Activated T-helper 1 cell treated with Interleukin-2 at 50 U/mL for 16 hours (primary cell): ENCODE measurements at places on chromosomes 6 and 20.

DNA sequence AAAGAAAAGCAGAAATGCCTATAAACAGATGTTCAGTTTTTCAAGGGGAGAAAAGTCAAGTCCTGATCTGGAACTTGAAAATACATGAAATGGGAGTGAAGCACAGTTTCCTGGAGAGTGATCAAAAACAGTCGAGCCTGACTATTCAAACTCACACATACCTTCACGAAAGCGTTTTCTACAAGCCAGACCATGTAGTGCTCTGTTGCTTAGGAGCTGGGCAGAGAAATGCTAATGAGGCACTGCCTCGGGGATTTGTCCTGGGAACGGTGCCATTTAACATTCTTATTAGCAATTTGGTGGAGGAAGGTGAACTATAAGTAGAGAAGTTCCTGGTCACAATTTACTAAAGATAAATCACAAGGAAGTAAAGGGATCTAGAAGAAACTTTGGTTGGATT is 5.9 kb downstream of the NHSL1 start:
- no peak for DNase-seq

DNA sequence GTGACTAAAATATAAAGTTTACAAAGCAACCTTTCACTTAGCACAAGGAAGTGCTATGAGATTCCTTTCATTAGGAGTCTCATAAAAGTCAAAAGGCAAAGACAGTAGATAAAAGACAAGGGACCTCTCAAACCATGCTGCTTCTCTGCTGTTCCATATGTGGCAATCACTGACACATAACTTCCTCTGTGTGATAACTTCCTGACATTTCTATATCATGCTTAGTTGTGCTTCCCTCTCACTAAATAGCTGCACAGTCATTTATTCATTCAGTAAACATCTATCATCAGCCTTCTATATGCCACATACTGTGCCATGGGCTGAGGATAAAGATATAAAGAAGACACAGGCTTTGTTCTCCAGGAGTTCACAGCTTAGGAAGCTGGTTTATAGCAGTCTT is 214.8 kb upstream of the GRIK2 start:
- no peak for DNase-seq

- no peak for DNase-seq
Measured at GRCh38 chr20:16760431-16761304, 12.5 kb downstream of the OTOR start.

GRCh38 chr6:75337835-75338580 is 53.4 kb upstream of the TMEM30A start:
- DNase-seq: no peak

GRCh38 chr6:35586542-35586941 is 73.8 kb upstream of the TULP1 start:
- DNase-seq: no peak

GRCh38 chr6:149680503-149680902 is 32.0 kb upstream of the KATNA1 start:
- no peak for DNase-seq

DNA sequence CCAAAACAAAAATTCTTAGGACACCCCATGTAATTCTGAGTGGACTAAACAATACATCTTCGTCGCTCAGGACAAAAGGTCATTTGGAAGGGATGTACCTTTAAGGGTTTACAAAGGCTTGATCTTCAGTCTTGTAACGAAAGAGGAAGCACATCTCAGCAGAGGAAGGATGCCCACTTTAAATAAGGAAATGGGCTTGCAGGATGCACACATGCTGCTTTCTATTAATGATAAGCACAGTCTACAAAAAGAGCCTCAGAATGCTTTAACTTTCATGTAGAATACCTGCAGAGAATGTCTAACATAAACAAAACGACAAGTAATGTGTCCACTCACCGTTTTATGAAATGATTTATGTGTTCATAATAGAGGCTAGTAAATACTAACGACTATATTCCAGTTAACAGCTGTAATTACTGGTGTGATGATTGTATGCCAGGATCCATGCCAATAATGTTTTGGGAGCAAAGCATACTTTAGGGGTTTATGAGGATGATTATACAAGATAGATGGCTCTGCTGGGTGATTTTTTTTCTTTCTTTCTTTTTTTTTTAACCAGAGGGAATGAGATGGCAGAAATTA is 216.9 kb downstream of the GMDS start:
- no peak for DNase-seq

- DNase-seq: no peak
Measured at GRCh38 chr6:125749865-125750691, 646 bp downstream of the HEY2 start.

DNA sequence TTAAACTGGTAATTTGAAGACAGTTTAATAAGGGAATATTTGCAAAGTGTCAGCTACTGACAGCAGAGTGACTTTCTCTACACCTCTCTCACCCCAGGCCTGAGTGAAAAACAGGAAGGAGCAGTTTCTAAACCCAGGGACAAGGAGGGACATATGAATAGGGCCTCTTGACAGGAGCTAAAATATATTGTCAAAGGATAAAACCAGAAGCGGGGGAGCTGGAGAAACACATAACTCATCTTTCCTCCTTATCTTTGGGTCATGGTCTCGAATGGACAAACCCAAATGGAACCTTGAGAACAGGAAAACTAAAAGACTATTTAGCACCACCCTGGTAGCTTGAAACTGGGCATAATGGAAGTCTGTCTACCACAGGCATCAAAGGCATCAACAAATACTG is 197.5 kb upstream of the FOXA2 start:
- no peak for DNase-seq

- no peak for DNase-seq
Measured at GRCh38 chr20:15345287-15345686, 1007.9 kb upstream of the FLRT3 start.

DNA sequence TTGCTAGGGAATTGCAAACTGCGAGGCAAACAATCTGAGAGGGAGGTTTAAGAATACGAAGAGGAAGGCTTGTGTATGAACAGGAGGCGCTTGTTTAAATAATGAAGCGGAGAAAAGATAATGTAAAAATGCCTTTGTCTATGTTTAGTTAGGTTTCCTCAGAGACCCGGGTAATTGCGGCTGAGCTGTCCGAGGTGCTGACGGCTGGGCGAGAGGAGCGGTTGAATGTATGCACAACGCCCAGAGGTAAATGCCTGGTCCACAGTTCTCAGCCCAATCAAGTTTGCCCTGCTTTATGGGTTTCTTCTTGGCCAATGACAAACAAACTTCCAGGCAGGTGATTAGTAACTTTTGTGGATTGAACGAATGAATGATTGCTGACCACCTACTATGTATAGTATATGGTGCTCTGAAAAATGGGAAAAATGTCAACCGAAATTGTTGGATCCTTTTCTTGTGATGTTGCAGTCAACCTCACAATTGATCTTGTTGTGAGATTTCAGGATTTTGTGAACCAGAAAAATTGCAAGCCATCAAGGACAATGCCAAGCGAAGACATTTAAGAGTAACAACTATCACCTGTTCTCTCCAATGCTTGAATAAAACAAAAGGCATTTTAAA is 38.3 kb upstream of the SLC32A1 start:
- no peak for DNase-seq

- DNase-seq: no peak
Measured at GRCh38 chr6:79269877-79270276, 35.4 kb upstream of the HMGN3 start.

- DNase-seq: no peak
Measured at GRCh38 chr6:44576132-44576631, 188.7 kb downstream of the CDC5L start.

DNA sequence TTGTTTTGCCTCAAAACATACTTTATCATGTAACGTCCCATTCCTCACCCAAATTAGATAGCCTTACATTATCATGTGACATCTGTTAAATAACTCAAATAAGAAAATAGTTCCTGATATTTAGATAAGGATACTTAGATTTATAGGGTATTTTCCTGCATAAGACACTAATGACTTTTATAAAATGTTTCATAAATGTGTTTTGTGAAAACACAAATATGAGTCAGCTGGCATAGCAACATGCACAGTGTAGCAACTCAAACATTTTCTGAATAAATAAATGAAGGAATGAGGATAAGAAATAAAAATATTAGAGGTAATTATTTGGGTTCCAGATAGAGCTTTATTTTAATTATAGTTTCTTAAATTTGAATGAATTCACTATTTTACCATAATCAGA is 460.4 kb upstream of the PLCB4 start:
- DNase-seq: no peak

- DNase-seq: no peak
Measured at GRCh38 chr20:1118004-1118335, 432 bp upstream of the PSMF1 start.

GRCh38 chr6:138248878-138249277 is 30.6 kb upstream of the PBOV1 start:
- no peak for DNase-seq

GRCh38 chr6:142822383-142822782 is 122.6 kb downstream of the HIVEP2 start:
- no peak for DNase-seq

DNA sequence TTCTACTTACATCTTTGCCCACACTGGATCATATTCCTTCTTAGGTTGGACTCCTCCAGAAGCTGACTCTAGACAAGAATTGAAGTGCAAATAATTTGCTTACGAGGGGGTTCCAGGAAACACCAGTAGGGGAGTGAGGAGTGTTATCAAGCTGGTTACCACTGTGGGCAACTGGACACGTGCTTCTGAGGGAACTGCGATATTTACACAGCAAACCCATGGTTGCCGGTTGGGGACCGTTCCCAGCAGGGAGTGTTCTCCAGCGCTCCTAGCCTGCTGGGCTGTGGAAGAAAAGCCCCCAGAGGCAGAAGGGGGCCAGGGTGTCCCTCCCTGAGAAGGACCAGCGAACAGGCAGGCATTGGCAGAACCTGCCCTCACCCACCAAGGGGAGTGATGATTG is 21.7 kb downstream of the MDFI start:
- no peak for DNase-seq

- DNase-seq: no peak
Measured at GRCh38 chr6:150417899-150418826, 49.4 kb downstream of the IYD start.

- DNase-seq: no peak
Measured at GRCh38 chr6:100210137-100211117, 216.4 kb upstream of the MCHR2 start.

GRCh38 chr20:20205862-20206236 is 153.5 kb downstream of the CFAP61 start:
- no peak for DNase-seq

GRCh38 chr6:43016943-43017334 is 2.9 kb downstream of the KLHDC3 start:
- DNase-seq: no peak

- no peak for DNase-seq
Measured at GRCh38 chr20:19348582-19348981, 136.1 kb downstream of the SLC24A3 start.

DNA sequence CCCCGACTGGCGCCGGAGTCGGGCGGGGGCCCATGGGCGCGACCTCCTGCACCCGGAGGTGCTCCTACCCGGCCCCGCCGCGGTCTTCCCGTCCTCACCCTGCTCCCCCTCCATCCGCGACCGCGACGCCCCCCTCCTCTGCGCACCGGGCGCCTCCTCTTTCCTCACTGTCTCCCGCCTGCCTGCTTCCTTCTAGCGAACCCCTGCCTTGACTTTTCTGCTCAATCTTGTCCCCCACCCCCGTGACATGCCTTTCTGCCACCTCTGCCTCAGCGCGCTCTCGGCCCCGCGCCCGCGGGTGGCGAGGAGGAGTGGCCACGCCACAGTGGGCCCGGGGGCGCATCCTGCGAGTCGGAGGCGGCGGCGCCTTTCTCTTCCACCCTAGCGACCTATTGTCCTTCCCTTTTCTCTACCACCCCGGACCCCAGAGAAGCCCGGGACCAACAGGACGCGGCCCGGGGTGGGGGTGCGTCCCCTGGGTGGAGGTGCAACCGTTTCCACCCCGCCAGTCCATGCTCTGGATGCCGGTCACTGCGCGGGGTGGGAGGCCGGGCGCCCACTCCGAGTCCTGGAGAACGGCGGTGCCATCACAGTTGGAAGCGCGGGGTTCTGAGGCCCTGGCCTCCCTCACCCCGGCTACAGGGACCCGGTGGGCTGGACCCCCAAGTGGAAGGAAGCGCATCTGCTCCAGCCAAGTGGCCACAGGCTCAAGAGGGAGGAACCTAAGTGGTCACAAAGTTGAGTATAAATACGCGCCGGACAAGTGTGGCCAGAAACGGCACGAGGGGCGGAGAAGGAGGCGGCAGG is 2.0 kb downstream of the PDE10A start:
- DNase-seq: no peak

GRCh38 chr6:119034827-119035458 is 43.5 kb downstream of the FAM184A start:
- no peak for DNase-seq

DNA sequence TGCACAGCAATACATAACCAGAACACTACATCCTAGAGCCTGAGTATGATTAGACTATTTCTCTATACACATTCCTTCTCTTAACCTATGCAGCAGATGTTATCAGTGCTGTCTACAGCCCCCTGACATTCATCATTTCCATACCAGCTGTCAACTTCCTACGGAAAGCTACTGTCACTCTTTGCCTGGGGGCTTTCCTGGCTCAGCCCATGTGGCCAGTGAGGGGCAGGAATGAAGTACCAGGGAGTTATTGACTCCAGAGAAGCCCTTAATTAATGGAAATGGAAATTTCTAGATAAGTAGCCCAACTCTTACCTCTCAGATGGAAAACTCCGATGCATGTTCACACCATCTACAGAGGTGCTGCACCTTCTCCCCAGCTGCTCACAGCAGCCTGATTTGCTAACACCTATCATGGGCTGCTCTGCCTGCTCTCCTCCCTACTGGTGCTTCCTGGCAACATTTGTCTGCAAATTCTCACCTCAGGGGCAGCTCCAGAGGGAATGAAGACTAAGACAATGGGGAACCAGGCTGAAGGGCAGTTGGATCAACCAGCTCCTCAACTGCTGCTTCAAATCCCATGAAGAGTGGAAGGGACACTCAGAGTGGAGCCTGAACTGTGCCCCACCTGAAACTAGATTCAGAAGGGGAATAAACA is 59.6 kb downstream of the LINC00237 start:
- DNase-seq: no peak

DNA sequence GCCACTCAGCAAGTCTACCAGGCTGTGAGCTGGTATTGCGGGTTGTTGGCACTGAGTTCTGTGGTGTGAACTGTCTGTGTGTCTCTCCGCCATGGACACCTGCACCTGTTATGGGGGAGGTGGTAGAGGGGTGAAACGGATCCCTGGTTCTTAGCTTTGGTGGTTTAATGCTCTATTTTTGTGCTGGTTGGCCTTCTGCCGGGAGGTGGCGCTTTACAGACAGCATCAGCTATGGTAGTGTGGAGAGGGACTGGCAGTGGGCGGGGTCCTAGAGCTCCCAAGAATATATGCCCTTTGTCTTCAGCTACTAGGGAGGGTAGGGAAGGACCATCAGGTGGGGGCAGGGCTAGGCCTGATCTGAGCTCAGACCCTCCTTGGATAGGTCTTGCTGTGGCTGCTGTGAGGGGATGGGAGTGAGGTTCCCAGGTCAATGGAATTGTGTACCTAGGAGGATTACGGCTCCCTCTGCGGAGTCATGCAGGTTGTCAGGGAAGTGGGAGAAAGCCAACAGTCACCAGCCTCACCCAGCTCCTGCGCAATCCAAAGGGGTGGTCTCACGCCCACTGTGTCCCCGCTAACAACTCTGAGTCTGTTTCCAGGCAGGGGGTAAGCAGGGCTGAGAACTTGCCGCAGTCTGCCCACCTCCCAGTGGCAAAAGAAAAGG is 154.3 kb downstream of the CCDC170 start:
- DNase-seq: no peak
